ENCODE measurements at places on chromosomes 5 and 9. TPM values are rescaled to one million over a fixed set of nuclear protein-coding genes. Genes with fewer than 3 reads are reported as not detected.

- no peak overlapping the region for H3K4me3 ChIP-seq
- no peaks in the 10 kb centered on the region for H3K4me1 ChIP-seq
- H3K27me3 ChIP-seq = no peaks in the 10 kb centered on the region
- no peak overlapping the region for H3K27ac ChIP-seq
Observed at GRCh38 chr5:144812763-144813162, 642.1 kb downstream of the KCTD16 start.

DNA sequence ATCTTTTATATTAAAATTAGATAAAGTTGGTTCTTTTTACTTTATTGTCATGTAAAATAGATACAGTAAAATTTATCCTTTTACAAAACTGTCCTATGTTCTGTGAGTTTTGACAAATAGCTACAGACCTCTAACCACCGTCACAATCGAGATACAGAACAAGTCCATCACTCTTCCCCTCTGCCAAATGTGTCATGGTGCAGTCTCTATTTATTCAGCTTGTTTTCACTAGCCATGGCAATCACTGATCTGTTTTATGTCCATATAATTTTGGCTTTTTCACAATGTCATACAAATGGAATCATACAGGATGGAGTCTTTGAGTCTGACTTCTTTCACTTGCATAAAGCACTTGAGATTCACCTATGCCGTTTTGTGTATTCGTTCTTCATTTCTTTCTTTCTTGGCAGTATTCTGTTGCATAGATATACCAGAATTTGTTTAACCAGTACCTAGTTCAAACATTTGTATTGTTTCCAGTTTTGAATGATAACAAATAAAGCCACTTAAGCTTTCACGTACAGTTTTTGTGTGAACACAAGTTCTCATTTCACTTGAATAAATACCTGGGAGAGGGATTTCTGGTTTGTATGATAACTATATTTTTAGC lies 273.2 kb upstream of the MPDZ start:
- DNase-seq = no peak

DNA sequence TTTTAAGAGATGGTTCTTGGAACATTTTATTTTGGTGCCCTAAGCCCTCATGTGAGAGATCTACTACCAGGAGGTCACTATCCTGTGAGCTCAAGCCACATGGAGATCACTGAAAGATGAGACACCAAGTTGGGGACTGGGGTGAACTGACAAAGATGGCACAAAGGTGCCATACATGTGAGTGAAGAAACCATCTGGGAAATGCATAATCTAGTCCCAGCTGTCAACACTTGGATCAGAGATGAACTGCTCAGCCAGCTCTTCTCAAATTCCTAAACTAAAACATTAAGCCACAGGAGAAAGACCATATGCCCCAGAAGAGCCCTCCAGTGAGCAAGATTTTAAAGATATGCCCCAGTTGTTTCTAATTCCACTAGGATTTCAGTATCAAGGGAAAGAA lies 22.2 kb upstream of the MYOT start:
- no peak for DNase-seq
- H3K4me3 ChIP-seq = no peak overlapping the region
- no peaks in the 10 kb centered on the region for H3K27me3 ChIP-seq

The SEMA4D gene
- total RNA-seq = 58.3 TPM

The SLC4A9 gene
- 0.20 TPM for total RNA-seq
